ENCODE measurements at places on chromosomes 5 and 9.

DNA sequence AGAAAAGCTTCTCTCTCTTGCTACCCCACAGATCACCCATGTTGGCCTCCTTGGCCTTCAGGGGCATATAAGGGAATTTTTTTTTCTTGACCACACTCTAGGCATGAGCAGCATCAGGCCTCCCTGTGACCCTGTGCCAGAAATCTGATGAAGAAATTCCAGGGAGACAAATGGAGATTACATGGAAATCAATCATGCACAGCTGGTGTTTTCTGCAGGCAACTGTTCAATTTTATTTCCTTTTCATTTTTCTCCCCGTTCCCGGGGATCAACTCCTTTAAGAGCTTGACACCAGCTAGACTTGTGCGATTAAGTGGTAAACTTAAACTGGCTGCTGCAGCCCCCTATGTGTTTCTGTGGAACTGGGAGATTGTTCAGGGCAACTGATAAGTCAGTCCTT lies 59.3 kb downstream of the GALNT10 start:
- DNase-seq = no peak

DNA sequence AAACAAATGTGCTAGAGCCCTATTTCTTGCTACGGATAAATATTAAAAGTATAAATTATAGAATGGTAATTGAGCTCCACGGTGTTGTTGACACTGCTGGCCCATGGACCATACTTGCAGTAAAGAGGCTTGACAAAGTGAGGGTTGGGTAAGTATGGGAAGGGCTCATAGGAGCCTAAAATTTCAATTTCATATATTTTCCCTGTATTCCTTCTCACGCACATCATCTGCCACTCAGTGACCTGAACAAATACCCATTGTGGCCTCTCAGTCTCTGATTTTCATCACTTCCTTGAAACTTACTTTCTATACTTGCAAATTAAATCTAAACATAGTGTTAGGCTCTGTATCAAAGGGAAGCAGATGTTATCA lies 116.5 kb downstream of the PIK3R1 start:
- no peak for DNase-seq

GRCh38 chr5:101278011-101278687 lies 375.1 kb upstream of the ST8SIA4 start:
- DNase-seq = no peak

- DNase-seq = no peak
Observed at GRCh38 chr9:9002826-9003583, 1203.4 kb upstream of the DMAC1 start.

DNA sequence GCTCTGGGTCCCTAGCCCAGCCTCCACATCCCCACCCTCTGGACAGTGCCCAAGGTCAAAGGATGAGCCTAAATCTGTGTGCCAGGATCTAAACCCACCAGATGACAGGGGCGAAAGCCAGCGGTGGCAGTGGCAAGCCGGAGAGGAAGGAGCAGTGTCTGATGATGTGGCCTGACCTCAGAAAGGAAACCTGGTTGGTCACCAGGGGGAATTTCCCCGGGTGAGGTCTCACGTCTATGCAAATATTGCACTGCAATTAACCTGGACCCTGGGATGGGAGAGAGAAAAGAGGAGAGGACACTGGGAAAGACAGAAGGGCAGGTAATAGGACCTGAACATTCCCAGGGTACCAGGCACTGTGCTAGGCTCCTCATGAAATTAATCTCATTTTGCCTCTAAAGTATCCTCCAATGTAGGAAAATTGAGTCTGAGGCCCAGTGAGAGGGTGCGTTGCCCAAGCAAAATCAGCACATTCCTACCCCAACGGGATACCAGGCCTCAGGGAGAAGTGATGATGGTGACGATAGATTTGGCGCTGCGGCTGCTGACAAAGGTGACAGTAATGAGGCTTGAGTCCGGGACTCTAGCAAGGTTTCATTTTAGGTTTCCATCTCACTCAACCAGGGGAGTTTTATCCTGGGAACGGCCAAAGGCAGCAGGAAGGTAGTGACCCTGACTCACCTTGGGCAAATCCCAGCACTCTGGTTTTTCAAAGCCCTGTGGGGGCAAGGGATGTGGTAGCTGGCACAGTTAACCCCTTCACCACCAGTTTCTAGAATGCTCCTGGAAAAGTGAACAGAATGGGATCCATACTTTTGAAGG lies 13.4 kb upstream of the TNIP1 start:
- DNase-seq = no peak

DNA sequence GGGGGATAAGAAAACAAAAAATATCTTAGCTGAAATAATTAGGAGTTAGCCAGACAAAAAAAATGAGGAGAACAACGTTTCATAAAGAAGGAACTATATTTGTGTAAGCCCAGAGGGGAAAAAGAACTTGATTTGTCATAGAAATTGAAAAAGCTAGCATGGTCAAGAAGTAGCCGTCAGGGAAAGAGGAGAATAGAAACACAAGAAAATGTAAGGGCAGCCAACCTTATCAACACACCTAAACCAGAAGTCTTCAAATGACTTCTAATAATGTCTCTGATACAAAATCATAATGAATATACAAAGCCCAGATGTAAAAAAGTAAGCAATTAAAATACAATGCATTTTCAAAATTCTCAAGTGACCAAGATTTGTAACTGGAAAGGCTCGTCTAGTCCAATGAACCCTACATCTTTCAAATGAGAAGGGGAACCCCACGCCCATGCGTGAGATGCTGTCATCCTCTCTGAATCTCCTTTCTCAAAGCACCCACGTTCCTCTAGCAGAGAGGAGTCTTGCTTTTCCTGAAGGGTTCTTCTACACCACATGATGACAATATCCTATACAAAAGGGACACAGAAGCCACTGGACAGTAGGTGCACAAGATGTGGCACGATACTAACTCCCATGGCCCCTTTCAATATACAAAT lies 103.7 kb downstream of the ARL15 start:
- no peak for DNase-seq

DNA sequence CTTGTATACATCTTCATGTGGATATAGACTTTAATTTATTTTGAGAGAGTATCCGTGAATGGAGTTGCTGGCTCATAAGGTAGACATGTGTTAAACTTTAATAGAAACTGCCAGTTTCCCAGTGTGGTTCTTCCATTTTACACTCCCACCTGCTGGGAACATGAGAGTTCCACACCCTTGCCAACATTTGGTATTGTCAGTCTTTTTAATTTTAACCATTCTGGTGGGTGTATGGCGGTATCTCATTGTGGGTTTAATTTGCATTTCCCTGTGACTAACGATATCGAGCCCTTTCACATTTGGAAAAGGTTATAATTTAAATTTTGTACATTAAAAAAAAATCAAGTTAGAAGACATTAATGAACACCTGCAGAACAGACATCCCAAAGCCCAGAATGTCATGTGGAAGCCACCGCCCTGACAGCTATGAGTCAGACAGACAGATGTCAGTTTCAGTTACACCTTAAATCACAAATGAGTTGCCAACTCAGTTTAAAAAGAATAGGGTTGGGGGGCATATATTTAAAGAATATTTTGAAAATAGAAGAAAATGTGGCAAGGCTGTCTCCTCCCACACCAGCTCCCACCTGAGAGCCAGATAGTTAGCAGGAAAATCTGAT lies 36.9 kb downstream of the ANKRD33B start:
- no peak for DNase-seq

DNA sequence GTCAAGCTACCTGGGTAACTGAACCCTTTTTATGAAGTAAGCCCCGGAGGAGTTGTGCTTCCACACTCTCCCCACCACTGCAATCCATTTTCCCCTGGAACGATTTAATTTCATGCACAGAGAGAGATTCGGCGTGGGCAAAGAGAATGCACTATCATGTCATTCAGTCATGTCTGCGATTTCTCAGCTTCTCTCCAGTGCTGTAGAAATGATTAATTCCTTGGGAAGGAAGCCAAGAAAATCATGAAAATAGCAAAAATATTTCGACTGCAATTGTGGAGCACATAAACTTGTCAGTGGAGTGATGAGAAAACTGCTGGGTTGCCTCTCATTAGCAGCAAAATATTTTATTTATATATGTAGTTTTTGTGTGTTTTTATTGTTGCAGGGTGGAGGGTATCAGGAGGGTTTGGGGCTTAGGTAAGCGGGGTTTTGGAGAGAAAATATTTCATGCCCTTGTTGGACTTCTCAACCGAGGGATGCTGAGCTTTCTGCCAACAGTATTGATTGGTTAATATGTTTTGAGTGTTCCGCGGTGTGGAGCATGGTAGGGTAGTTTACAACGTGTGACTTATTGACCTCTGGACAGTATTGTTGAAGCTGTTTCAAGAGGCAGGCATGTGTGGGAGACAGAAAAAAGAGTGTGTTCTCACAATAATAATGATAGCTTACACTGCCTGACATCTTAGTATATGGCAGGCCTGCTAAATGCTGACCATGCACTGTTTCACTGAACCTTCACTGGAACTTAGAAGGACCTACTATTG lies 69.3 kb downstream of the SGCD start:
- no peak for DNase-seq

DNA sequence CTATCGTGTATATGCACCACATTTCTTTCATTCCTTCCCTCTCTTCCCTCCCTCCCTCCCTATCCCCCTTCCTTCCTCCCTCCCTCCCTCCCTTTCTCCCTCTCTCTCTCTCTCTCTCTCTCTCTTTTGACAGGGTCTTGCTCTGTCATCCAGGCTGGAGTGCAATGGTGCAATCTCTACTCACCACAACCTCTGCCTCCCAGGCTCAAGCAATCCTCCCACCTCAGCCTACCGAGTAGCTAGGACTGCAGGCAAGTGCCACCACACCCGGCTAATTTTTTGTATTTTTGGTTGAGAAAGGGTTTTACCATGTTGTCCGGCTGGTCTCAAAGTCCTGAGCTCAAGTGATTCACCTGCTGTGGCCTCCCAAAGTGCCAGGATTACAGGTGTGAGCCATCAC lies 1.1 kb upstream of the ANKS6 start:
- DNase-seq = no peak

- DNase-seq = no peak
Observed at GRCh38 chr5:142688281-142688989, 2.5 kb upstream of the FGF1 start.

DNA sequence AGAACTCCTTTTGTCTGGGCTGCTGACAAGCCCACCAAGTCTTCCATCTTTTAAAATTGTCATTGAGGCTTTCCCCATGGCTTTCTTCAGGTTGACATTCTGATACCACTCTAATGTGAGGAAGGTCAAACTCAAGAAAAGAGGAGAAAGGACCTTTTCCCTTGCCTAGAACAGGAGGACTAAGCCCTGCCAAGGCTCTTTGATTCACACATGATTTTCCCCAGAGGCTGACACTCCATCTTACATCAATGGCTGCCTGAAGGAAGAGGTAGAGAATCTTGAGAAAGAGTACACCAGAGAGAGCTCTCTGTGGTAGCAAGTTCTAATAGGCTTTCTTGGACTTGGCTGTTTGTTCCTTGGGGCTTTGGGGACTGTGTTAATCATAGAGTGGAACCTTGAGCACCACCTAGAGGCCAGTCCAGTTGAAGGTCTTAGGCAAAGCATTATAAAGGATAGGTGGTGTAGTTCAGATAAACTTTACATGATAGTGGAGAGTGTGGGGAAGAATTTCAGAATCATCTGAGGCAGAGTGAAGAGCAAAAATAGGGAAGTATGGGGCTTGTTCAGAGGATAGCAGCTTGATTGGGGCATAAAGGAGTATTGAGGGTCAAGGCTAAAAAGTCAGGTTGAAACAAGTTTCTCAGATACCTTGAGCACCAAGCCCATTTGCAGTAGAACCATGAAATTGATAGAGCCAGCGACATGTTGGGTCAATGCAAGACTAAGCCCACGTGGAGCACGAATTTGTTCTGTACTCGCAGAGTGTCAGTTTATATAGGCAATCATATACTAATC lies 36.7 kb downstream of the NDFIP1 start:
- DNase-seq = no peak

DNA sequence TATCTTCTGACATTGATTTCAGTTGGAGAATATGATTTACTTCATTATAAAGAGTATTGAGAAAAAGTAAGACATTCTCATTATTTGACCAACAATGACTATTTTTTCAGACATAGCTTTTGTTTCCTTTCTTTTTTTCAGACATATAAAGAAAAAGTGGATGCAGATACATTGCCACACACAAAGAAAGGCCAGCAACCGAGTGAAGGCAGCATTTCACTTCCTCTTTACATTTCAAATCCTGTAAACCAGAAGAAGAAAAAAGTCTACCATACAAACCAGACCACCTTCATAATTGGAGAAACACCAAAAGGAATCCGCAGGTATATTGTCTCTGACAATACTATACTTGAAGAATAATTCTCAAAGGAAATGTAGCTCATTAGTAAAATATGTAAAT lies 128.9 kb downstream of the ERCC6L2 start:
- DNase-seq = no peak
